ENCODE measurements at places on chromosomes 5 and 9.

DNA sequence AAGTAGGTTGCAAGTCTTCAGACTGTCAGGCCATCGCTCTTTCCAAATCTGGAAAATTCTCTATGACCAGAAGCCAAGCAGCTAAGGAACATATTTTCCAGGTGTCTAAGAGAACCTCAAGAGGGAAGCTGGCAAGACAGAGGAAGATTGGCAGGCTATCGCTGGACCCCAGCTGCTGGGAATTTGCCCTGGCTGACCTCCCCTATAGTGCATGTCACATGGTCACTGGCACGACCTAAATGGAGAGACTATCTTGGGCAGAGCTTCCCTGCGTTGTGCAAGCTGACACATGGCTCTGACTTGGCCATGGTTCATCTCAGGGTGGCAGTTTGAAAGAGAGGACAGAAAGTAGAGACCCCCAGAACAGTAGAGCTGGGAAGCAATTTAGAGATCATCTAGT is 104.9 kb upstream of the ZNF618 start:
- no peak for DNase-seq

DNA sequence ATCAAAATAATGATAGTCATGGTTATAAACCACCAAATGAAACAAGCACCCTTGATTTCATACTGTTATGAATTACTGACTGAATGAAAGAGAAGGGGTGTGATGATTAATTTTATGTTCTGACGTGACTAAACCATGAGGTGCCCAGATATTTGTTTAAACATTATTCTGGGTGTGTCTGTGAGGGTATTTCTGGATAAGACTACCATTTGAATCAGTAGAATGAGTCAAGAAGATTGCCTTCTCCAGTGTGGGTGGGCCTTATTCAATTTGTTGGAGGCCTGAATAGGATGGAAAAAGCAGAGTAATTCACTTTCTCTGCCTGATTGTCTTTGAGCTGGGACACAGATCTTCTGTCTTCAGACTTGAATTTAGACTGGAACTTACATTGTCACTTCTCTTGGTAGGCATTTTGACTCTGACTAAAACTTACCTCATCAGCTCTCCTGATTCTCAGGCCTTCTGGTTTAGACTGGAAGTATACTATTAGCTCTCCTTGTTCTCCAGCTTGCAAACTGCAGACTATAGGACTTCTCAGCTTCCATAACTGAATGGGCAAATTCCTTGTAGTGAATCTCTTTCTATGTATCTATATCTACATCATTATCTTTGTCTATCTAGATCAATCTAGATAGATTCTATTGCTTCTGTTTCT is 321.9 kb upstream of the TARS1 start:
- no peak for DNase-seq

- no peak for DNase-seq
Measured at GRCh38 chr5:40716000-40716399, 36.3 kb downstream of the PTGER4 start.

- DNase-seq: no peak
Measured at GRCh38 chr5:28927559-28928326, 1889.4 kb upstream of the CDH9 start.

DNA sequence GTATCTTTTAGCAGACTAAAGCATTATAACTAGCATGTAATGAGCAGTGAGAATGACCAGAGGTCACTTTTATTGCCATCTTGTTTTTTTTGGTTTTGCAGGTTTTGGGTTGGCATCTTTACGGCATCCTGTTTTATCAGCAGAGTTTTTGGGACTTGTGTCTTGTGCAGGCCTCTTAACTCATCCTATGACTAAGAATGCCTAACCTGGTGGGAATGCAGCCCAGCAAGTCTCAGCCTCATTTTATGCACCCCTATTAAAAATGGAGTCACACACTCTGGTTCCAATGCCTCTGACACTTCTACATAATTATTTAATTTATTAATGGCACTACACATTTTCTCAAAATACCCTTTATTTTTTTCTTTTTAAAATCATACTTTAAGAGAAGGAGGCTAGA is 726.5 kb upstream of the RIOK2 start:
- no peak for DNase-seq

- no peak for DNase-seq
Measured at GRCh38 chr9:98701576-98701975, 7.2 kb downstream of the GABBR2 start.

DNA sequence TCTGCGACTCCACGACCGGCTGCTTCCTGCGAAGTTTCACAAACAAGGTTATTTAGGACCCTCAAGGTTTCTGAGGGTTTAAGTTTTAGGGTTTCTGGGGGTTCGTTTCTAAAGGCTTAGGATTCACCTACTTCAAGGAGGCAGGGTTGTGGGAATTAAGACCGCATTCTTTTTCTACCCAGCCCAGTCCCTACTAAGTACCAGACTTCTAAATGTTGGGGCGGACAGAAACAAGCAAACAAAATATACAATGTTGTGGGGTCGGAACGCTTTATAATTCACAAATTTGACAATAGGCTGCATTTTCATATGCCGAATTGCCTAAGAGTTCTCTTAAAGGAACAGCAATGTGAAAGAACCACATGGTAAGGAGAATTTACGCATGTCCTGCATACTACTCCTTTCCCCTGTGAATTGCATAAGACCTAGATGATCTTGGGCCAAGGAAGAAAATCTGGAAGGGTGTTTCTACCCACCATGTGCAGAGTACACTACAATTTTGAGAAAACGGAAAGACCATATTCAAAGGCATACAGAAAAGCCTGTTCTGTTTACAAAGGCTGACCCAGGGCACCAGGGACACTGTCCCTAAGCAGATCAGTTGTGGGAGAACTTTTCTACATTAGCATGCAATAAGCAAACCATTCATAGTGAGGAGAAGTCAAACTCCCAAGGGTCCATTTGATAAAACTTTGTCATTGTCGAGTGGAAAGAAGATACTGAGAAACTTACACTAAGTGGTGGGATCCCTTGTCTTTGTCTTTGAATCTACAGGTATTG is 457.3 kb downstream of the RAB3C start:
- no peak for DNase-seq

DNA sequence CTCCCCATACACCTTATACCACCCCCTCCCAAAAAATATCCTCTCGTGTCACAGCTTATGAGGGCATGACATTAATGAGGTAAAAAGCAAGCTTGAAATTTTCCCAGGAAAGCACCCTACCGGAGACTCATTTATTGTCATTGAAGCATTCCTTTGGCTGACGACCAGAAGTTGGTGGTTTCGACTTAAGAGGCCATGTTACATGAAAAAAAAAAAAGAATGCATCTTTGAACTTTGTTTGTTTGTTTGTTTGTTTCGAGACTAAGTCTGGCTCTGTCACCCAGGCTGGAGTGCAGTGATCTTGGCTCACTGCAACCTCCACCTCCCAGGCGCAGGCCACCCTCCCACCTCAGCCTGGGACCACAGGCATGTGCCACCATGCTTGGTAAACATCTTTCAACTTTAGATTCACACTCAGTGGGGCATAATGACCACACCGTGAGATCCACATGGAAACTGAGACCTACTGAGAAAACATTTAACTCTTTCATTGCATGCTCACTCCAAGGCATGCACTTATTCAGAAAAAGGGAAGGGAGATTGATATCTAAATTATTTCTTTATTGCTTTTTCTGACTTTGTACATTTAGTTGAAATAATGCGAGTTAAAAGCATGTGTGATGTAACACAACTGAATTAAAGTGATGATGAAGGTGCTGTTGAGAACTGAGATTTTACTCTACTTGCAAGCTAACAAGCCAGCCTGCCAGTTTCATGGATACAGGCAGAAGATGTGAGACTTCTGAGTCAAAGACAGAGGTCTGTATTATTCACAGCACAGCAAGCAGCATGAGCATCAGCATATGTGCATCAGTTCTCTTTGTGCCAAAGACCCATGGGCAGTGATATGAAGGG is 5.1 kb upstream of the RAB14 start:
- DNase-seq: no peak

- peak; percentile 24 for DNase-seq
Measured at GRCh38 chr9:96491079-96491879, 41.3 kb downstream of the HABP4 start.

DNA sequence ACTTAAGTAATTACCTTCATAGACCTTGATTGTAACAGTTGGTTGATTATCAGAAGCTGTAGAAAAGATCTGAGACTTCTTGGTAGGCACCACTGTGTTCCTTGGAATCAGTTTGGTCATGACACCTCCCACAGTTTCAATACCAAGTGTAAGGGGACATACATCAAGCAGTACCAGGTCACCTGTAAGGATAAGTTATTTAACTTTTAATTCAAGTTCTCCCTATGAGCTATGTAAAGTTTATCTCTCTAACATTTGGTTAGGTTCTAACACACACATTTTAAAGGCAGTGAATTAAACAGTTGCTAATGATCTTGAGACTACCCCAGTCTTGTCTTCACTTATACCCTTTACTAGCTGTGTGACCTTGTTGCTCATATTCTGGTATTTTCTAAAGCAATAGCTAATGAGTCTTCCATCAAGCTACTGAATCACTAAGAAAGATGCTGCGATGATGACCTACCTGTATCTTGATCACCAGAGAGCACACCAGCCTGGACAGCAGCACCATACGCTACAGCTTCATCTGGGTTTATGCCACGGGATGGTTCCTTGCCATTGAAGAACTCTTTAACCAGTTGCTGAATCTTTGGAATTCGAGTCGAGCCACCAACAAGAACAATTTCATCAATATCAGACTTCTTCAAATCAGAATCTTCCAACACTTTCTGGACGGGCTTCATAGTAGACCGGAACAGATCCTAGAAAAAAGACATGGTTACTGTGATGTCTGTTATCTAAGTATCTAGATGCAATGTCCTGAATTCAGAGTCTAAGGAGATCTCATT is 2.8 kb downstream of the HSPA5 start:
- DNase-seq: no peak

GRCh38 chr5:170537451-170538095 is 33.8 kb downstream of the KCNIP1 start:
- no peak for DNase-seq

DNA sequence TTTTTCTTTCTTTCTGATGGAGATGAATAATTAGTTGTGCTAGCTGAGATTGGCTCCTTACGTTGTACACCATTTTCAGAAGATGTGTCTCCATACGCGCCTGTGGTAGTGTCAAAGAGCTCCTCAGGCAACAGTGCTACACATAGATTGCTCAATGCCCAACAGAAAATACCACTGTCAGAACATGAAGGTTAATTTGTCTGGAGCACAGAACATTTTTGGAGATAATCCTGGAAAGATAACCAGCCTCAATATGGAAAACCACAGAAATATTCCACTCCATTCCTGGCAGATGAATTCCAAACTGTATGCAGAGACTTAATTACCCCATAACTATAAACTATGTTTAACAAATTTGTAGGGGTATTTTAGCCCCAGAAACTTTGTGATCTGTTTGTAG is 233.6 kb downstream of the MARCHF11 start:
- DNase-seq: no peak

DNA sequence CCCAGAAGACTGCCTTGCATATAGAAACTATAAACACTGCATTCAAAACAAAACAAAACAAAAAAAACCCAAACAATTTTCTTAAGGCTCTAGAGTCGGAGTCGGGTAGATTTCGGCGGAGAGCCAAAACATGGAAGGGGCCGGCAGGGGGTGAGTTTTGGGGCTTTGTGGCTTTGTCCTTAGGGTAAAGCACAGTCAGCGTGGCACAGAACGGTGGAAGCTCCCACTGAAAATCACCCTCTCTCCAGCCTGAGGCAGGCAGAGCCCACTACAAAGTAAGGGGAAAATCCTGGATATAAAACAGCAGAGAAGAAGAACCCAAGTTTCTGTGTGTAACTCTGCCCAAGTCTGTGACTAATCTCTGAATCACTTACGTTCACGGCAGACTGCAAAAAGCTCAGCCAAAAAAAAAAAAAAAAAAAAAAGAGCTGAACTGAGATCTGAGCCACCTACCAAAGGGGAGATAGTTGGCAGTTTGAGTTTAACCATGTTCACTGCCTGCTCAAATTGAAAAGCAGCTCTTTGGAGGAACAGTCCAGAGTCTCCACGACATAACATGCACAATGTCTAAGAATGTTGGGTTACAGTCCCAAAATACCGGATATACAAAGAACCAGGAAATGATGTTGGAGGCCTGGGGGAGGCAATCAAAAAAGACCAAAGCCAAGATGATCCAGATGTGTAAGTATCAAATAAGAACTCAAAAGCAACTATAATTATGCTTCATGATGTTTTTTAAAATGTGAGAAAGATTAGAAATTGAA is 26.6 kb upstream of the OR2K2 start:
- no peak for DNase-seq

- no peak for DNase-seq
Measured at GRCh38 chr5:71587766-71588532, 809 bp downstream of the MCCC2 start.

GRCh38 chr5:77957931-77958521 is 181.9 kb upstream of the TBCA start:
- no peak for DNase-seq

- DNase-seq: peak; percentile 30
Measured at GRCh38 chr9:4923580-4924544, 61.2 kb upstream of the JAK2 start.

- no peak for DNase-seq
Measured at GRCh38 chr9:27671636-27672035, 98.4 kb upstream of the C9orf72 start.

DNA sequence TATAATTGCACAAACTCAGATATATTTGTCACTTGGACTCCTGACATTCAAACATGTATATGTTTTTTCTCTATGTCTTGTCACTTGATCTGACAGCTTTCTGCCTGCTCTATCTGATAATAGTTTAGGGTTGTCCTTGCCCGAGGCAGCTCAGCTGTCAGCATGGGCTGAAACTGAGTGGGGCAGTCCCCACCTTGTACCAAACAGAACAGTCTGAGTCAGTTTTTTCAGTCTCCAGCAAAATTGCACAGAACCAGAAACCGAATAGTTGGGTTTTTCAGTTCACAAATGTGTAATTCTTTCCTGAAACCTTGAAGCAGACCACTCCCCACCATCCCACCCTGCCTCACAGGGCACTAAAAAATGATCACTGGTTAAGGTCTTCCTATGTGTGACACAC is 9.5 kb upstream of the HAND1 start:
- DNase-seq: no peak

- no peak for DNase-seq
Measured at GRCh38 chr9:18396102-18396728, 77.7 kb upstream of the ADAMTSL1 start.

DNA sequence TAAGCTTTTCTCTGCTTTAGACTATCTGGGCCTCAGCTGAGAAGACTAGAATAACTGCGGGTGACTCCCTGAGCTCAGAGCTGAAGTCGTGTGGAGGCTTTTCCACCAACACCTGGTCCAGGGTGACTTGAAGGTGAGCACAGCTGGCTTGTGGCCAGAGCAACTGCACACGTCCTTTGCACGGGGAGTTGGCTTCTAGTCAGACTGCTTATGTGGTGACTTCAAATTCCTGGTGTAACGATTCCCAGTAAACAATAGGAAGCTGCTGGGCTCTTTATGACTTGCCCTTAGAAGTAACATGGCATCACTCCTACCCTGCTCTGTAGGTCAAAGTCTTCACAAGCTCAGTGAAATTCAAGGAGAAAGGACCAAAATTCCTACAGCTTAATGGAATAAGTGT is 800.6 kb upstream of the CDH6 start:
- DNase-seq: no peak

DNA sequence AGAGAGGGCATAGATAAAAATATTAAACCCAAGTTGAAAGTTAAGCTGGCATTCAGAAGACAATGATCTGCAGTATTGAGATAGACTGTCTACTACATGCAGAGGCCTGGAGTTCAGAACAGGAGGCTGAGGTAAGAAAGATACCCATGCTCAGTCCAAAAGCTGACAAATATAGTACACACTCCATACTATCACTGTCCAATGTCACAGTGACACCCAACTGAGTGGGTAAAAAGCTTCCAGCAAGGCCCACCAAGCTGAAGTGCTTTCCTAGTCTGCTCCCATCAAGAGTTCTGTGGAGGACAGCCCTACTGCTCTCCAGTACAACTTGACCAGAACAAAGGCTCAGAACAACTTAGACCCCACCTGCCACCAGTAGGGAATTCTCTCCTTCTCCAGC is 124.9 kb downstream of the SLC12A2 start:
- no peak for DNase-seq
